ENCODE measurements at places on chromosomes 6 and 20.

DNA sequence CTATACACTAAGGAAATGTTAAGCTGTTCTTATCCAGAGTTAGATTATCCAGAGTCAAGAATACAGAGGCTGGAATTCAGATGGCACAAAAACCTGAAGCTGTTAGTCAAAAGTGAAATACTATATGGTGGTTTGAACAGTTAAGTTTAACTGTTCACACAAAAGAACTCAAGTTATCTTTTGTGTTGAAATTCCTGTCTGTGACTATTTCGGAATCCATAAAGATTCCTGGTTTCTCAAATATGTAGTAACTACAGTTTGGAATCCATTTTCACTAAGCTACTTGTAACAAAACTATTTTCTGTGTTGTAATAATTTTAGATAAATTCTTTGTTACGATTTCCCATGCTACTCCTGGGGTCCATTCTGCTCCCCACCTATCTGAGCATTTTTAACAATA is 24.5 kb downstream of the FIG4 start:
- DNase-seq: no peak

DNA sequence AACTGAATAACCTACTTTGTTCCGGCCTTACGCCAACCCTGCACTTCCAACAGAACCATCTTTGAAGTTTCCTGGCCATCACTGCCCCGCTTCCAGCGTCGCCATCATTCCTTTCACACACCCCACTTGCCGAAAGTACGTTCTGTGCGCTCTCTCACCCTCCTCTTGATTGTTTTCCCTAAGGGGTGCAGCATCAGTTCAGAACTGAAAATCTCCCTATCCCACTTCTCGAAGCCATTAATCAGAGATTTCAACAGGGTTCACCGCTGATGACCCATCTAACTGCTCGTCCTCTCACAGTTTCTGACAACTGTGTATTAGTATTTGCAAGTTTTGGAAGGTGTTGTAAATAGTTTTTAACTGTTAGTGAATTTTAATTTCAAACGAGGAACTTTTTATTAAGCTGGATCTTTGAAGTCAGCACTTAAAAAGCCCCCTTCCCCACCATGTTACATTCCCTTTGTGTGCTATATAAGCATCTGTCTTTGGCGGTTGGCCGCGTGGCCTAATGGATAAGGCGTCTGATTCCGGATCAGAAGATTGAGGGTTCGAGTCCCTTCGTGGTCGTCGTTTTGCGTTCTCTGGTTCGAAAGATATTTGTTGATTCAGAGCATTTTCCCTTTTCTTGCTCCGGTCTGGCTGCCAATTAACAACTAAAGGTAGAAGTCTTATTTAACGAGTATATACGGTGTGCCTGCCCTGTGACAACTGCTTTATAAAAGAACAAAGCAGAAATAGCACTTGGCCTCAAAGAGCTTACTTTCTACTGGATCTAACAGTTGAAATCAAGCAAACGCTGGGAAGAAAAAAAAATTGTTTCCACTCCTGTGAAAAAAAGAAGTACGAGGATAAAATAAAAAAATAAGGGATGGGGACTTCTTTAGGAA is 42.6 kb downstream of the TRIM27 start:
- DNase-seq: peak; percentile 65

- no peak for DNase-seq
Observed at GRCh38 chr6:48714250-48714649, 603.3 kb upstream of the PTCHD4 start.

DNA sequence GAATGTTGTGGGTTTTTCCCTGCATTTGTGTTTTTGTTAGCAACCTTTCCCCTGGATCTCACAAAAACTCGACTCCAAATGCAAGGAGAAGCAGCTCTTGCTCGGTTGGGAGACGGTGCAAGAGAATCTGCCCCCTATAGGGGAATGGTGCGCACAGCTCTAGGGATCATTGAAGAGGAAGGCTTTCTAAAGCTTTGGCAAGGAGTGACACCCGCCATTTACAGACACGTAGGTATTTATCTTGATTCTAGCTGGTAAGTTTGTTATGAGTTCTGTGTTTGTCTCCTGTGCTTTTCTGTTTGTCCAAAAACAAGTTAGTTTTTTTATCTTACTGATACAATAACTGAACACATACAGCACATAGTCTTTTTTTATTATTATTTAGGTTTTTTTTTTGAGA is 3.0 kb downstream of the SLC25A27 start:
- no peak for DNase-seq

- DNase-seq: no peak
Observed at GRCh38 chr6:161166176-161166575, 107.7 kb downstream of the AGPAT4 start.

DNA sequence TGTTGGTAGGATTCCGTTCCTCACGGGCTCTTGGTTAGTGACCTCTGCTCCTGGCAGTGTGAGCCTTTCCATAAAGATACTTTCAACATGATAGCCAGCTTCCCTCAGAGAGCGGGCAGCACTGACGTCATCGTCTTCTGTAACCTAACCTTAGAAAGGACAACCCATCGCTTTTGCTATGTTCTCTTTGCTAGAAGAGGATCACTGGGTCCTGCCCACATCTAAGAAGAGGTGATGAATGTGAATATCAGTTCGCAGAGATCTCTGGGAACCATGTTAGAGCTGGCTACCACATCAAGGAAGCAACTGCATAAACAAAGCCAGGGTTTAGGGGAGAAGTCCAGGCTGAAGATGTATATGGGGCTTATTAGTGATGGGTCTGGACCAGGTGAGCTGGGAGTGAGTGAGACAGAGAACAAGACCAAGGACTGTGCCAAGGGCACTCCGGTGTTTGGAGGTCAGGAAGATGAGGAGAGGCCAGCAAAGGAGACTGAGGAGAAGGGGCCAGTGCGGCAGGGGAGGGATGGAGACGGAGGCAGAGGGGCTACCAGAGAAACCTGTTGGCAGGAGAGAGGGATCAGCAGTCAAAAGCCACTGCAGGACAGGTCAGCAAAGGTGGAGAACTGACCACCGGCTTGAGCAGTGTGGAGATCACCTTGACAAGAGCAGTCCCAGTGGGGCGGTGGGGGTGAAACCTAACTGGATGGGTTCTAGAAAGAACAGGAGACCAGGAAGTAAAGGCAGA is 39.7 kb downstream of the PIM1 start:
- peak; percentile 64 for DNase-seq

GRCh38 chr20:60491051-60491581 is 532.9 kb downstream of the CDH26 start:
- no peak for DNase-seq

DNA sequence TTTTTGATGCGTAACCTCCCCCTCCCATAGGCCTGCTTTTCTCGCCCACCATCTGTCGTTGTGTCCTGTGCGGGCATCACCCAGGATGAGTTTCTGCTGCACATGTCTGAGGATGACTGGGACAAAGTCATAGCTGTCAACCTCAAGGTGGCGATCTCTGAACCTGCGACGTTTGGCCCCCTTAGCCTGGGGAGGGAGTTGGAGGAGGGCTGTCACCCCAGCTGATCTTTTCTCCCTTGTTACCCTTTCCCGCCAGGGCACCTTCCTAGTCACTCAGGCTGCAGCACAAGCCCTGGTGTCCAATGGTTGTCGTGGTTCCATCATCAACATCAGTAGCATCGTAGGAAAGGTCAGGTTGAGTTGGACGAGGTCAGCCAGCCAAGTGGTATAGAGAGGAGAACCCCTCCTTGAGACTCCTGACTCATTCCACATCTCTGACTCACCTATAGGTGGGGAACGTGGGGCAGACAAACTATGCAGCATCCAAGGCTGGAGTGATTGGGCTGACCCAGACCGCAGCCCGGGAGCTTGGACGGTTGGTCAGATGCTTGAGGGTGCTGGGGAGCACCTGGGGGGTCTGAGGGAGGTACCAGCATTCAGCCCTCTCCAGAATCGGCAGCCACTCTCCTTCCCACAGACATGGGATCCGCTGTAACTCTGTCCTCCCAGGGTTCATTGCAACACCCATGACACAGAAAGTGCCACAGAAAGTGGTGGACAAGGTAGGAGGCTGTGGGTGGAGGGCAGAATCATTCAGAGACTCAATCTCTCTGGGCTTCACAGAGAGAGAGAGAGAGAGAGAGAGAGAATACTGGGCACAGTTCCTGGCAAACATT is 954 bp downstream of the HSD17B8 start:
- peak; percentile 69 for DNase-seq

DNA sequence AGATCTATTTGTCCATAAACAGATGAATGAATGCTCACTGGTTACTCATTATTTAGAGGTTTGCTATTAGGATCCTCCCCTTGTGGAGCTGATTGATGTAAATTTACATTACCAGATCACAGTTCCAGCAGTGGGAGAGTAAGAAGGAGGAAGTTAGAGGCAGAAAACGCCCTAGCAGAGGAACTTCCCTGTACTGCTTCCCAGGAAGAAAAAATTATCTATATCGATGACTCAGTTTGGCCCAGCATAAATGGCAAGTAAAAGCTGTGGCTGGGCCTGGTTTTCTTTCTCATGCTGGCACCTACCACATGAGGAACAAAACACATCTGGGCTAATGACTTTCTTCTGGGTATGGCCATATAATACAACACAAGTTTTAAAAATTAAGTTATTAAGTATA is 35.7 kb downstream of the DNAAF9 start:
- DNase-seq: no peak

GRCh38 chr6:66526061-66526460 is 819.0 kb upstream of the EYS start:
- no peak for DNase-seq

GRCh38 chr6:109595998-109596397 is 95.0 kb downstream of the AK9 start:
- no peak for DNase-seq

GRCh38 chr20:2671977-2672376 is 8.0 kb upstream of the IDH3B start:
- no peak for DNase-seq

GRCh38 chr20:63226042-63226943 is 9.4 kb upstream of the BIRC7 start:
- DNase-seq: no peak

- DNase-seq: no peak
Observed at GRCh38 chr6:40634429-40634828, 47.3 kb upstream of the LRFN2 start.

DNA sequence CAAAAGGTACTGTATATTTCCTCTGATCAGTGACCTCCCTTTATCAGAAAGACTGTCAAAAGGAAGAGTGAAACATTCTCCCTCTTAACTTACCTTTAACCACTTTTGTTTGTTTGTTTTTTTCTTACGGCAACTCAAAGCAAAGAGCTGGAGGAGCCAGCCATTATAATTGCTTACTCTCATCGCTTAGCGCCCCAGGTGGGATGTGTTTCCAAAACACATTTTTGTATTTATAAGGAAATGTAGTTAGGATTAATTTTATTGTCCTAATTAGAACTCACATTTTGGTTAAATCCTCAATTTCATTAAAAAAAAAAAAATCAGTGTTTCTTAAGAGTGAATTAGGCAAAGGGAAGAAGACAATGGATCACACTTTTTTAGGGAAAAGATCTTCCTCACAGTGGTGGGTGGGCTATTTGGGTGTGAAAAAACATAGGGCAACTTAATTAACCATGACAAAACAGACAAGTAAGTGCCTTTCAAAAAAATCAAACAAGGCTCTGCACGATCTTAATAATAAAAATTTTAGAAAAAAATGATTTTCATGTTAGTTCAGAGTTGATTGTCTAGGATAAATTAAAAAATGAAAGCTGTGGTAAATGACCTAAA is 1.2 kb upstream of the PHACTR2 start:
- DNase-seq: no peak

DNA sequence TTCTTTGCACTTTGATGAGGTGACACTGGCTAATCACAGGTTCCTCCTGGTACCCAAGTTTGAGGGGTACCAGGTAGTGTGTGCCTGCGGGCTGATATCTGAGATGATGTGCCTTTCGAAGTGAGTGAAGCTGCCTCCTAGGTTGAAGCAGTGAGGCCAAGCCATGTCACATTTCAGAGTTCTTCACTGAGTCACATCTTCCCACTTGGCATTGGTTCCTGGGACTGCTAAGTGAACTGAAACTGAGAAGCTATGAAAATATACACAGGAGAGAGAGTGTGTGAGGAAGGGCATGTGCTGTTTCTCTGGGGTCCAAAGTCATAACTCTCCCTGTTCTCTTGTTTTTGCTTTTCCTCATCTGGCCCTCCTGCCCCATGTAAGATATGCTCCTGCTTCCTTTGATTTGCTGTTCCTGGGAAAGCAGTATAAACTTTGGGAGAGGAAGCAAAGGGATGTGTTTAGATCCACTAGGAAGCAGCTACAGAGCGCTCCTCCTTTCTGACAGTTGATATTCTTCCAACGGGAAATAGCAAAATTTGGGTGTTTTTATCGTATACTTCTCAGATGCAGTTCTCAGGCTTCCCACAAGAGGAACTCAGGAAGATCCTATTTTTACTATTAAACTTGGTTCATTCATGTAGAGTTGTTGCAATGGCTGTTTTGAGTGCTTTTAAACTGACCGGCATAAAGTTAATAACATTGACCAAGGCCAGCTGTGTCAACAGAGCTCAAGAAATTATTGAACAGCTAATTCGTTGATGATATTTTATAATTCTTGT is 153.7 kb downstream of the MOXD1 start:
- no peak for DNase-seq

DNA sequence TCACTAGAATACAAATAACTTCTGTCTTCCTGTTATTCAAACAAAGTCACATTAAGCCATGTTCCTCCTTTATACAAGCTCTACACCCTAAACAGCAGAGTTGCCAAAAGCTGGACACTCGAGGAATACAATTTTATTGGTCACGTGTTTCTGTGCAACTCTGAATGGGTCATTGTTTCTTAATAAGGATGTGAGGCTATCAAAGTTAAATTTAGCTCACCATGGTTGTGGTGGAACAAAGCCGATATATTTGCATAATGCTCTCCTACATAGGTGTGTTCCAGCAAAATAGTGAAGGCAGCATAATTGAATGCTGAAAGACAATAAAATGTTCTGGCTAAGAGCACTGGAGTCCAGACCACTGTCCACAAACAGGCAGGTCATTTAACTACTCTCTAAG is 36.9 kb upstream of the CD2AP start:
- no peak for DNase-seq

DNA sequence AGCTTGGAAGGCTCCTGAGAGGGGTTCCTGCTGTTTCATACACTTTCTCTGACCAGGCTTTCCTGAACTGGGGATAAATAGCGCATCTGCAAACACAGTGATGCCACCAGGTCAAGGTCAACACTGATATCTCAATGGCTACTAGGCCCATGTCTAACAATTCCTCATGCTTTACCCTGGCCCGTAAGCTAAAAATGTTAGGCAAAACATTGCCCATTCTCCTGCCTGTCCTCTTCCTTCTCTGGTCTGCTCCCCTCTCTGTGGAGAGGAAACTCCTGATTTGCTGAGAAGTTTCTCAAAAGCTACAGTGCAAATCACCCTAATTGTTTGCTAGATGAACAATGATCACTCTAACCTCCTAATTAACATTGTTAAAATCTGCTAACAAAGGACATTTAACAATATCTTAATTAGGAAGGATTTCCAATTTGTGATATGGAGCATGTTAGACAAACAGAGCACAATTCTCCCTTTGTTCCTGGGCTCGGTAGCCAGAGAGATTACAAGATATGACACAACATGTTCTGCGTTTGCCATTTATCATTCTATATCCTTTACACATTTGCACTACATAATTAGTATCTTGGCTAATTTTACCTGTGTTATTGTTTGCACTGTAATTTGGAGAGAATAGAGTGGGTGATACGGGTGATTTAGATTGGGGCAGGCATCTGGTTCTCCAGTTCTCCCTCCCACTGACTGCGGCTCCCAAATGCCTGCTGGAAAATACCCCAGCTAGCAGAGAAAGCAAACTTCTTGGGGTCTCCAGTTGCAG is 266.8 kb downstream of the CD83 start:
- DNase-seq: no peak

- DNase-seq: no peak
Observed at GRCh38 chr20:25254571-25254970, 6.7 kb downstream of the PYGB start.

- DNase-seq: no peak
Observed at GRCh38 chr20:46060301-46060881, 29.4 kb downstream of the NCOA5 start.

GRCh38 chr6:120039664-120040063 is 690.1 kb upstream of the MAN1A1 start:
- no peak for DNase-seq

Data from activated naive CD8-positive, alpha-beta T cell treated with anti-CD3 and anti-CD28 coated beads for 36 hours (primary cell).